ENCODE measurements at places on chromosomes 4 and X.

- DNase-seq = no peak
Measured at GRCh38 chr4:174444390-174444789, 77.9 kb downstream of the HPGD start.

GRCh38 chr4:18973296-18973695 lies 951.7 kb upstream of the LCORL start:
- no peak for DNase-seq

GRCh38 chrX:64427787-64428186 lies 32.5 kb upstream of the MTMR8 start:
- DNase-seq = no peak

DNA sequence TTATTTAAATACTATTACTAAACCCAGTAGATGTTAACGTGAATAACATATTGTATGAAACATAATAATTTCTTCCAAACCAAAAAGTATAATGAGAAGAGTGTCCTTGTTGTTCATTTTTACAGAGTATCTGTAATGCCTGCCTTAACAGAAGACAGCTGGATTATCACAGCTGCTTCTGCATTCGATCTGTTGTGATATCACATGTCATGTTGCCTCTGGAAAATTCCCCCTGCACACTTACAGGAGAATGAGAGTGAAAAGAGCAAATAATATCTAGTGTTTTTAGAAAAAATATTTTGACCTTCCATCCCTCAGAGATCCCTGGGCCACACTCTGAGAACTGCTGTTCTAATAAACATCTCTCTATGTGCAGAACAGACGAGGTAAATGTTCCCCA lies 240.1 kb upstream of the NOCT start:
- no peak for DNase-seq

- no peak for DNase-seq
Measured at GRCh38 chr4:122783301-122784215, 43.1 kb upstream of the FGF2 start.

DNA sequence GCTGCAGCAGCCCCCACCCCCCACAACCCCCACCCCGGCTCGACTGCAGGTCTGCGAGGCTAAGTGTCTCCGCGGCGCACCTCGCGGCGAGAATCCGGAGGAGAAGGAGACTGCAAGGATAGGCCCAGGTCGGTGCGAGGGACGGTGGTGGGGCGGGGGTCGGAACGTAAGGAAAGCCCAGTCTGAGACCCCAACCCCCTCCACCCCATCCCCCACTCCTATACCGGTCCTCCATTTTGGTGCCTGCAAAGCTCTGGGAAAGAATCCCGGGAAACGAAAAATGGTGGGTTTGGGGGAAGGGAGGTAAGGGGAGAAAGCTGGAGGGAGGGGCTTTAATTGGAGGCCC lies 614 bp downstream of the BEX3 start:
- peak; percentile 1 for DNase-seq

DNA sequence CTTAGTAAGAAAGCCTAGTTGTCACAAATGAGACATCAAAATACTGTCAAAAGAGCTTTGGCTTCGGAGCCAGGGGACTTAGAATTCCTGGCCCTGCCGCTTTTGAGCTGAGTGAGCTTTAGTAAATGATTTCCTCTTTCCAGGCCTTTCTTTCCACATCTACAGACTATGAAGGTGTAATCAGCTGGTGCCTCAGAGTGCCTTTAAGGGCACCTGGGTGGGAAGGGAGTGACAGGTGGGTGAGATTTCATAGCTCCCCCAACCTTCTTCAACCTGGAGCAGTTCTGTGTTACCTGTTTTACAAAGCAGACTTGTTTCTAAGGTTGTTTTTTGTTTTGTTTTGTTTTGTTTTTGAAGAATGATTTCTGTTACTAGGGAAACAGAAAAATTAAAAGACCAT lies 154.7 kb upstream of the BOD1L1 start:
- DNase-seq = no peak

- no peak for DNase-seq
Measured at GRCh38 chr4:26248647-26249046, 72.2 kb upstream of the RBPJ start.

DNA sequence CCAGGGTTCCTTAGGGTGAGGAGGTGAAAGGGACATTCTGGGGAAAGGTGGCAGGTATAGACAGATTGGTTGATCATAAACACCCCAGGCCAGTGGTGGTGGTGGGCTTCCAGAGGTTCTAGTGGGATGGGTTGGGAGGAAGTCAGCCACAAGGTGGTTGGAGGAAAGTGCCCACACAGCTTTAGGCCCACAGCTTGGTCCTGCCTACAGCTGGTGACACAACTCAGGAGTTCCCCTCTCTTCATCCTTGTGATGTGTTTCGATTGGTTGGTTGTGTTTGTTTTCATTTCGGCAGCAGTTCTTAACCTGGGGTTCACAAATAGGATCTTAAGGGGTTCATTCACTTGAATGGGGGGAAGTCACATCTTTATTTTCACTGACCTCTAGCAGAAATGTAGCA lies 157.0 kb downstream of the TMEM164 start:
- DNase-seq = no peak

DNA sequence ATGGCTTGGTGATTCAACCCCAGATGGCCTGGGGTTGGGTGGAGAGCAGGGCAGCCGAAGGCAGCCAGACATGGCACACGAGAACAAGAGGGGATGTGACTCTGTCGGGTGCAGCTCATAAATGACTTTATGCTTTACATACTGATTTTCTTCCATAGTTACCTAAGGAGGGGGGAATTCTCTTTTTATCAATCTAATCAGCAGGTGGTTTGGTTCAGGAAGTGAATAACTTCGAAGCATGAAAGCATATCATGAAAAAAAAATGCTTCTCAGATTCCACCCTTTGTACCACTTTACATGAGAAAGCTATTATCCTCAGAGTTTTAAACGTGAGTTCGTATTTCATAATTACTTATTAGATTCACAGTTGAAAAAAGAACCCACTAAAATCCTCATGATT lies 908.9 kb upstream of the LCORL start:
- DNase-seq = no peak

GRCh38 chr4:70365479-70365878 lies 4.9 kb downstream of the SMR3A start:
- DNase-seq = no peak

DNA sequence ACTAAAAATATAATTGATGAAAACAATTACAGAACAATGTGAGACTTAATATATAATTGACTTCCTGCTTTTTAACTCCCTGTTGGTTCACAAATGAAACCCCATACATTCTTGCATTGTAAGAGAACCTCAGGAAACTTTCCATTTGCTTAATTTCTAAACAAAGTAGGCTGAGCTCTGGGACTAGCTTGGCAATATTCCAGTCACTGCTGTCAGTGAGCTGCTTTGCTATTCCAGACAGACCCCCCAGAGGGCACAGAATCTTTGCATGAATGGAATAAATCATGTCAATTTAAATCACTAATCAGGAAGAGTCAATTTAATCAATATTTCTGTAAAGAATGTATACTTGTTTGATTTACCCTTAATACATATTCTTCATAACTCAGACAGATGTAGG lies 110.6 kb downstream of the NEXMIF start:
- no peak for DNase-seq

GRCh38 chr4:41420541-41420940 lies 117.4 kb upstream of the LIMCH1 start:
- no peak for DNase-seq

DNA sequence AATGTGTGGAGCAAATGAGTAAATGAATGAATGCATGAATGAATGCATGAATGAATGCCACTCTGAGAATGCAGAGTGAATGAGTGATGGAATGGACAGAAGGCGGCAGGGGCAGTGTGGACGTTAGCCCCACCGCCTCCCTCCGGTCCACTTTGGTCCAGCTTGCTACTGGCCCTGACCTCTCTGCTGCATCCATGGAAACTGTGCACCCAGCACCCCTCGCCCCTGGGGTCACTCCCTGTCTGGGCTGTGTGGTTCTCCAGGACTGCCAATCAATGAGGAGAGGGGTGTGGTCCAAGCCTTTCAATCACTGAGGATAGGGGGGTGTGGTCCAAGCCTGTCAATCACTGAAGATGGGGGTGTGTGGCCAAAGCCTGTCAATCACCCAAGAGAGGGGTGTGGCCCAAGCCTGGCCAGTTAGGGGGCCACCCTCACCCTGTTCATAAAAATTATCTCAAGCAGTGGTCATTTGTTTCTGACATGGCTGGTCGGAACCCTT lies 39.2 kb upstream of the ASMTL start:
- peak; percentile 65 for DNase-seq

- DNase-seq = no peak
Measured at GRCh38 chr4:83276299-83277040, 8.1 kb downstream of the COQ2 start.

GRCh38 chrX:110004215-110004614 lies 1.3 kb downstream of the TMEM164 start:
- no peak for DNase-seq

- DNase-seq = no peak
Measured at GRCh38 chr4:176150356-176150682, 45.1 kb downstream of the SPATA4 start.

- no peak for DNase-seq
Measured at GRCh38 chr4:8215001-8215427, 15.9 kb downstream of the SH3TC1 start.

DNA sequence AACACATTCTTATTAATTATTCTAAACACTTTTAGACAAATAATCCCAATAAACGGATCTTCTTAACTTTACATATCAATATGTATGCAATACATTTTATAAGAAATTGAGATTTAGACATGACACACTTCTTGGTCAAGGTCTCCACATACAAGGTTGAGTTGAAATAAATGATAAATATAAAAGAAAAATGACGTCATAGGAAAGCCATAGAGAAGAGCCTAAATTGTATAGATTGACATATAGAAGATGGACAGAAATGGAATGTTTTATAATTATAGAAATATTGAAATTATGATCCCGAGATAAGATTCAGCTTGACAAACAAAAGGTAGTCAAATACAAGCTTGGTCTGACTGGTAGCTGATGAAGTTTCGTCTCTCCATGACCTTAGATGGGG lies 87.4 kb downstream of the RNF150 start:
- no peak for DNase-seq

- no peak for DNase-seq
Measured at GRCh38 chrX:142068365-142068764, 136.7 kb downstream of the MAGEC2 start.

DNA sequence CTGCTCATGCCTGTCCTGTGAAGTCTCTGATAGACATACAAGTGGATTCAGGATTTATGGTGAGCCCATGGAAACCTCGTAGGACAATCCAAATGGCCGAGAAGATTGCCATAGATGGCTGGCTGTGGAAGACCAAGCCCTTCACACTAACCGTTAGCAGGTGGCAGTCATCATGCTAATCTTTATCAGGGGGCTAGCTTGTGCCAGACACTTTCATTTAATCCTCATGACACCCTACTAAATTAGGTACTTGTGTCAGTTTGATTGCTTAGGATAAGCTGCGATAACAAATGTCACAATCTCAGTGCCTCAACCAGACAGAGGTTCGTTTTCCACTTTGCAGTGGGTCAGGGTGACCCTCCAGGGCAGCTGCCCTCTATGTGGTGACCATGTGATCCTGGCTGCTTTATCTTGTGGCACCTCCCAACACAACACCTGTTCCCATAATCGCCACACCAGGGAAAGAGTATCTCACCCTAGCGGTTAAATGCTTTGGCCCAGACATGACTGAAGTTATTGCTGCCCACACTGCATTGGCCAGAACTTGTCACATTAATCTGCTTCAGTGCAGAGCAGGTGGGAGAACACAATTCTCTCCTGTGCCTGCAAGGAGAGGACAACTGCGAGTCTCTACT lies 60.8 kb downstream of the REPS2 start:
- no peak for DNase-seq

GRCh38 chrX:131854581-131854980 lies 168.5 kb upstream of the STK26 start:
- no peak for DNase-seq

GRCh38 chr4:139913398-139913990 lies 240.5 kb downstream of the MAML3 start:
- no peak for DNase-seq

DNA sequence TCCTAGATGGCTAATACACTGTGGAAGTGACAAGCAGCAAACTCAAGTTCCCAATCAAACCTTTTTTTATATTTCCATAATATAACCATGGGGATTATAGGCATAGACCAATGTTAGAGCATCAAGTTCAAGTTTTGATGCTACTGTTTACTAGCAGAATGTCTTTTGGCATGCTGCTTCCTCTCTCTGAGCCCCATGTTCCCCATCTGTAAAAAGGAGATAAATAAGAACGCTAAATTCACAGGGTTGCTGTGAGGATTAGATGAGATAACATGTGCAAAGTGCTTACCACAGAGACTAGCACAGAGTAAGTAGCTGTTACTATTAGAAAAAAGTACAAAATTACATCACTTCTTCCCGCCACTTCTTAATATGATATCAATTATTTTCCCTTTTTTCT lies 18.0 kb downstream of the MBNL3 start:
- no peak for DNase-seq

GRCh38 chrX:113741744-113742143 lies 842.1 kb upstream of the HTR2C start:
- no peak for DNase-seq

DNA sequence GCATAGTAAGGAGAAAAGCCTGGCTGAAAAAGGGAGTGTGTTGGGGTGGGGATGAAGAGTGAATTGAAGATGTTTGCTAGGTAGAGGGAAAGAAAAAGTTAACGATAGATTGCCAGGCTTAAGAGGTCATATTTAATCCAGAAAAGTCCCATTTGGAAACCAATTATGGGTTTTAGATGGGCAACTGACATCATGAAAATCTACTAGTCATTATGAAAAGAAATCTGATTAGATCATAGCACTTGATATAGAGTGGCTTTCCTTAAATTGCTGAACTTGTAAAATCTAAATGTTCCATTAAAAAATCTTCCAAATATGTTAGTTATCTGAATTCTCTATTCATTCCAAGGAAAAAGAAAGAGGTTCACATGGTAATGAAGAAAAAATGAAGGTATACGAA lies 37.5 kb upstream of the IL21 start:
- DNase-seq = no peak

GRCh38 chrX:10986616-10987015 lies 124.5 kb upstream of the HCCS start:
- no peak for DNase-seq

DNA sequence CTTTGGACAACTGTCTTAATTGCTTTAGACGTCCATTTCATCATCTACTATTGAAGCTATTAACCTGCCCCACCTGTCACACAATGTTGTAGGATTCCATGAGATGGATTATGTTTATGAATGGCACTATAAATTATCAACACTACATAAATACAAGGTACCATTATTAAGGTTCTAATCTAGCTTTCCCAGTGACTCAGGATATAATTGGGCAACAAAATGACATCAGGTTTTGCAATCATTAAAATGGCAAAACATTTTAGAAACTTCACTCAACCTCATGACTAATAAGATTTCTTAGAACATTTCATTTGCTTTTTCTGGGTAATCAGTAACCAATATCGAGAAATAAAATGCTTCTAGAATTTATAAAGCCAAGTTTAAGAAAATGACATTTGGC lies 9.2 kb downstream of the HOPX start:
- DNase-seq = no peak

DNA sequence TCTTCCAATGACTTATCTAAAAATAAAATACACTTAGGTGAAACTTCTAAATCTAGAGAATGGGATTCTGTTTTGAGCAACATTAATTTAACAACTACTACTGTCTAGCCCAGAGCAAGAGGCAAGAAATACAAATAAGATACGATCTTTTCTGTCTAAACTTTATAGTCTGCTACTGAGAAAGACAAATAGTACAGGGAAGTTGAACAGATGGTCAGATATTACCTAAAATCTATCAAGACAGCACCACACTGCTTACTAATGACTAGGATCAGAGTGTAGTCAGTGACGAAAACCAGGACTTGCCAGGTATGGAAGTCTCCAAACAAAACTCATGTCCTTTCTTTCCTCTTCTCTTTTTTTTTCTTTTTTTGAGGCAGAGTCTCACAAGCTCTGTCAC lies 7.1 kb downstream of the FAM13A start:
- DNase-seq = no peak

GRCh38 chr4:113674251-113674650 lies 87.3 kb downstream of the CAMK2D start:
- DNase-seq = no peak
